Stimulated activated CD8-positive, alpha-beta memory T cell treated with anti-CD3 and anti-CD28 coated beads, Interleukin-15, amount 100 ng/mL, for 4 hours (primary cell): ENCODE measurements at places on chromosomes 4 and X.

DNA sequence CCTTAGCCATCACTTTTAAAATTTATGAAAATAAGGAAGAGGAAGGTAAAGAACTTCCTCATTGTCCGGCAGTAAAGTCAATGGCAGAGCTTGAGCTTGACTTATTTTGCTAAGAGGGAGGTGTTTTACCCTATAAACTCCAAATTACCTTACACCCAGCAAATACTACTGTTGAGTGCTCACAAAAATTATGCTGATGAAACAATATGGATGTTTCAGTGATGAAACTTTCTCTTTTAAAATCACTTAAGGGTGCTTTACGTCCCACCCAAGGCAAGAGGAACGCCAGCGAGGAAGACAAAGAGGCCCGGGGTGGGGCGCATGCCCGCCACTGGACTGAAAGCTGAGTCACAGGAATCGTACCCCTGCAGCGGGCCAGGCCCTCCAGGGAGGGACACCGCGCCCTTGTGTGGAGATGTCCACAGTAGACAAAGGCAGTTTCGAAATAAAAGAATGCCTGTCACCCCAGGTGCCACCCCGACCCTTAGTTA lies 560 bp upstream of the TMSB4X start:
- no peak for DNase-seq

DNA sequence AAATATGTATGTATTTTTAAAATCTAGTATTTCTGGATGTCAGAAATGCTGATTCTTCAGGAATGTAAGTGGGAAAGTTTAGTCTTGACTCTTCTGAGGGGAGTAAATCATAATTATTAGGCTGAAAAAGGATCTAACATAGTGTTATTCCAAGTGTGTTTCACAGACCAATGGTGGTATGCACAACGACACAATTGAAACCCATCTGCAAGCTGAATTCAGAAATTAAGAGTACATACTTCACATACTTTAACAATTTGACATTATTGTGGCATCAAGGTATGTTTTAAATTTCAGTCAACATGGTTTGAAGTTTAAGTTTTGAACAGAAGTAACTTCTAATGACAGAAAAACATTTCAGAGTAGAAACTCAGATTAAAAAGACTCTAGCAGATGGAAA lies 236.7 kb downstream of the SLC7A11 start:
- no peak for DNase-seq

- no peak for DNase-seq
Observed at GRCh38 chr4:80207172-80207583, 9.9 kb downstream of the PRDM8 start.

DNA sequence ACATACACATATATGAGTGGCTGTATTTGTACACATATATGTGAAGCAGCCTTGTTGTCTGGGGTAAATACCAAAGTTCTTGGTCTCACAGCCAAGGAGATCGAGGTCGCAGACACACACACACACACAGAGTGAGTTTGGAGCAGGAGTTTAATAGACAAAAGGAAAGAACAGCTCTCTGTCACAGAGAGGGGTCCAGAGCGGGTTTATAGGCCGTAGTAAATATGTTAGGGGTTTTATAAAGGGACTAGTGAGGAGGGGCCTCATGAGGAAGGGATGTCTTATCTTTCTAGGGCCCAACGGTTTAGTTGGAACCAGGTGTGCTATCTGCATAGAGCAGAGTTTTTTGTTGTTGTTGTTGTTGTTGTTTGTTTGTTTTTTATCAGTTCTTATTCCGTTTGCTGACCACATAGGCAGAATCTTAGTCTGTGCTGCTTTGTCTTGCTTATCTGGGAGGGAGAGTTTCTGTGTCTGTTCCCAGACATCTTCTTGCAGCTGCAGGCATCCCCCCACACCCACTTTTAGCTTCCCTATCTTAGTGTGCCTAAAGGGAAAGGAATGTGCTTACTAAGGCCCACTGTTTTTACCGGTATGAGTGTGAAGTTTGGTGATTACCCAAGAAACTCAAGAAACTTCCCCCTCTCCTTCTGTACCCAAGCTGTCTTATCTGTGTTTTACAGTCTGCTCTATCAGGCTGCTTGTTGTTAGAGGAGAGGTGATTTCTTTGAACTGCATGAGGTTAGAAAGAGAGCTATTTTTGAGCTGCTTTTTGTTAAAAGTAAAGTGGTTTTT lies 91.9 kb downstream of the TENT5D start:
- no peak for DNase-seq

DNA sequence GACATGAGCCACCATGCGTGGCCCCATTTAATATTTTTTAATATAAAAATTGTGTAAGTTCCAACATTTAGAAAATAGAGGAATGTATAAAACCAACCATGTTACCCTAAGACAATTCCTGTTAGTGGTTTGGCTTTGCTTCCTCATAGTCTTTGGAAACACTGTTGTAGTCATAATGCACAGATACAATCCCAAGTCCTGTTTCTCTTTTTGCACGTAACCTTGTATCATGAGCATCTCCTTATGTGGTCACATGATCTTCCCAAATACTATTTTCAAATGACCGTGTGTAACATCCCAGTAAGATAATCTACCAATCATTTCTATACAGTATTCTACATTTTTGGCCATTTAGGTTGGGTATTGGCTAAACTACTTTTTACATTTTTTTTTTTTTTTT lies 13.9 kb upstream of the RHOH start:
- DNase-seq: no peak

DNA sequence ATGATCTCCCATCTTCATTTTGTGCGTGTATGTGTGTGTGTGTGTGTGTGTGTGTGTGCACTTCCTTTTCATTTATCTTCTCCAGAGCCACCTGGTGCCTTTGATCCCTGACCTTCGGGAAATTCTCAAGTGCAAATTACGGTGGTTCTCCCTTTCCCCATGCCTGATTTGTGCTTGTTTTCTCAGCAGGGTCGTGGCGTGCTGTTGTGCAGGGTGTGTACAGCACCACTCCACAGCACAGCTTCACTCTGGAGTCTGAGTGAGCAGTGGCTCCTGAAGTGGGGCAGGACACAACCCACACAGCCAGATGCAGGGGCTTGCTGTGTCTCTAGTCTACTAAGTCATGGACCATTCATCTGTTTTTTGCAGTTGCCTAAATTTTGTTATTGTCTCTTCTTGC lies 114.2 kb upstream of the TBC1D9 start:
- DNase-seq: no peak

GRCh38 chr4:110172972-110173371 lies 25.4 kb downstream of the ELOVL6 start:
- DNase-seq: no peak

- no peak for DNase-seq
Observed at GRCh38 chr4:87092389-87093141, 127.9 kb downstream of the KLHL8 start.
